ENCODE measurements at places on chromosomes 11 and 22. TPM values are rescaled to one million over a fixed set of nuclear protein-coding genes. Genes with fewer than 3 reads are reported as not detected.
A peak's percentile ranks its signal among the peaks of the same experiment; 100 is the strongest.

RFPL1 gene
- not detected for total RNA-seq

DNA sequence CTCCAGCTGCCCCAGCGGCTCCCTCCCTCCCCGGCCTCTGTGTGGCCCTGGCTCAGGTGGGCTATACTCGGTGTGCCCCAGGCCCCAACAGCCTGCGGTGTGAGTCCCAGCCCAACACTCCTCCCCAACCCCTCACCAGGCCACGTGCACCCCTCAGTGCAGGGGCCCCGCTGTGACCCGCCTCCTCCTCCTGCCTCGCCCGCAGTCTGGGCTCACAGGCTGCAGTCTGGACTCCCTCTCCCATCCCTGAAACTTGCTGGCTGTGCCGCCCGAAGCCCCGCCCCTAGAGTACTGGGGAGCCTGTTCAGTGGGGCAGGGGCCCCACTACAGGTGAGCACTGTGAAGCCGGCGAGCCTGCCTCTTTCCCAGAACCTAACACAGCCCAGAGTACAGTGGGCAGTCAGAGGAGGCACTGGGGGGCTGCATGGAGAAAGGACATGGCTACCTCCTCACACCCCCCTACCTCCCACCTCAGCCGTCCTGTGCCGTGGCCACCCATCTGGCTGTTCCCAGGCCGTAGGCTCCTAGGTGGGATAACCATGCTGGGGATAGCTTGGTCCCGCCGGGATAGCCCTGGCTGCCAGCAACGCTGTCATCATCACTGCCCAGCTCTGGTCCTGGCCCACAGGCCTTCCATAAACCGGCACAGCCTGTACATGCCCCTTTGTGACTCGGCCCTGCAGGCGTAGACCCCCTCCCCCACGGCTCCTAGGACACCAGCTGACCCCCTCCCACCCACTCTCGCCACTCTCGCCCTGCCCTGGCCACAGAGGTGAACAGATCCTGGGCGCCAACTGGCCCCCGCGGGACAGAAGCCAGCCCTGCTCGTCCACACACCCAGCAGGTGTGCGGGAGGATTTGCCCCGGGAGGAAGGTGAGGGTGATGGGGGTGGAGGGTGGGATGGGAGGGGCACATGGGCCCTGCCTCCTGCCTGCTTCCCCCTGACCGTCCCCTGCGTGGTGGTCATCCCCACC, 29.7 kb downstream of the CELSR1 start:
- DNase-seq = no peak

DNA sequence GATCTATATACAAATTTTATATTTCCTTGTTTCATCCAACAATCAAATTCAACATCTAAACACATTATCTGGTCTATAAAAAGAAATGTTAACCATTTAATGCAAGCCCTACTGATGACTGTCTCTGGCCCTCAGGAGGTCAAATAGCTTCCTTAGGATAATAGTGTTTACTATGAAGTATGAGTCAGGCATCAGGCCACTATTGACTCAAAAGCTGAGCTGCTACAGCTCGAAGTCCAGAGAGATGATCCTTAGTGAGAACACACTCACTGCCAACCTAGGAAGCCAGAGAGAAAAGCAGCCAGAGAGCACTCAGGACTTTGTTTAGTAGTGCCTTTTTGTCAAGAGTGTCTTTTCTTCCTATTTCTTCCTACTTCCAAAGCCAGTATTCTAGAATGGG, 171.8 kb downstream of the SOX6 start:
- DNase-seq = peak; percentile 1

DCDC1 gene
- 0.66 TPM for total RNA-seq

- DNase-seq = no peak
Observed at GRCh38 chr22:41364955-41365354, 16.8 kb upstream of the TEF start.

- peak; percentile 72 for DNase-seq
Observed at GRCh38 chr11:100152766-100153165, 534.3 kb upstream of the ARHGAP42 start.

GRCh38 chr11:6258571-6259081, 1.0 kb upstream of the CCKBR start:
- no peak for DNase-seq

ABCC8 gene
- not detected for total RNA-seq

OR51E1 gene
- not detected for total RNA-seq

GRCh38 chr22:19656541-19657251, 57.6 kb upstream of the SEPTIN5 start:
- DNase-seq = no peak

POTEH gene
- not detected for total RNA-seq

DDTL gene
- 4.1 TPM for total RNA-seq

DNA sequence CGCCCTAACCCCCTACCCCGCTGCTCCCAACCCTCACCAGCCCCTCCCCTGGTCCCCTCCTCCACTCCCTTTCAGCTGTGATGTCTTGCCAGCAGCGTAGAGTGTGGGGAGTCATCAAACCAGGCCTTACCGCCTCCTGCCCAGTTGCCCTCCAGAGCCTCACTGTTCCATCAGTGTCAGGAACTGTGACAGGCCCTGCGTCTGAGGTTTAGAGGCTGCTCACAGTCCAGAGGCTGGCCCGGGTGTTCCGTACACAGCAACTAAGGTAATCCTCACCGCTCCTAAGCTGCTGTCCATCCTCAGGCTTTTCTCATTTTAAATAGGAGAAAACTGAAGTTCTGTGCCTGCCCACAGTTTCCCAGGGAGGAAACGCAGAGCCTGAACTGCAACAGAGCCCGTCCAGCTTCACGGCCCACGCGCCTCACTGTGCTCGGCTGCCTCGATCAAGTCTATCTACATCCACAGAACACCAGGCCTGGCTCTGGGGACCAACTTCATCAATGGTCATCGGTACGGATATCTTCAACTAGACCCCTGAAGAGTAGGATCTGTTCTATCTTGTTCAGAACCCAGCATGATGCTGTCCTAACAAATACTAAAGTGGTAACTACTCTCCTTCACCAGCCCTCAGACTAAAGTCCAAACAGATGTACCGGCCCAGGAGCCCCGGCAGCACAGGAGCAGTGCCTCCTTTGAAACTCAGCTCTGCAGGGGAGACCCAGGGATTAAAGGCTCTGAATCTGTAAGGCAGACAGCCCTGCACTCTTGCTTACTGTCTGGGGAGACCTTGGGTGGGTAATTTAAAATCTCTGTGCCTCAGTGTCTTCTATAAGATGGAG, 10.3 kb downstream of the VPS37C start:
- no peak for DNase-seq

GRCh38 chr22:37075046-37075445, 23.5 kb downstream of the KCTD17 start:
- DNase-seq = no peak

DNA sequence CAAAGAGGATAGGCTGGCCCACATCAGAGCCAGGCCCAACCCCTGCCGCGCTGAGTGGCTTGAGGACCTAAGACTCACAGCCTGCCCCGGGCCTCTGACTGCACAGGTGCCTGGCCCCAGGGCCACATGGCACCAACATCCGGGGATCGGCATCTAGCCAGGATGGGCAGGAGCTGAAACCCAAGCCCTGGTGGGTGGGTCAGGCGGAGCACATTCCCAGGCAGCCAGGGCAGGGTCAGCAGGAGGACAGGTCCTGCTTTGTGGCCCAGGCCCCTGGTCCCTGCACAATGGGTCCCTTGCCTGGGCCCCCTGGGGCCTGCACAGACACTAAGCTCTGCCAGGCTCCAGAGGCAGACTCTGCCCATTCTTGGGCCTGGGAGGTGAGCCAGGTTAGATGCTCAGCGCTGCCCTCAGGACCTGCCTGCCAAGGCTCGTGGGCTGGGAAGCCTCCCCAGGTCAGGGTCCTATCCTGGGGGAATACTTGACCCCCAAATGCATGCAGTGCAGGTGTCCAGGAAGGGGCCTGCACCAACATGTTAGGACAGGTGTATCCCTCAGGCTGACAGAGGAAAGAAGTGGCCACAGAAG, 33.5 kb downstream of the ARVCF start:
- DNase-seq = no peak

SPTBN2 gene
- total RNA-seq = 11.4 TPM

All from M059J (cell line).